ENCODE measurements at places on chromosomes 5 and 9.

GRCh38 chr5:42840842-42841567, 29.3 kb upstream of the SELENOP start:
- no peak for DNase-seq

GRCh38 chr5:16691731-16692130, 74.9 kb upstream of the RETREG1 start:
- DNase-seq = no peak

DNA sequence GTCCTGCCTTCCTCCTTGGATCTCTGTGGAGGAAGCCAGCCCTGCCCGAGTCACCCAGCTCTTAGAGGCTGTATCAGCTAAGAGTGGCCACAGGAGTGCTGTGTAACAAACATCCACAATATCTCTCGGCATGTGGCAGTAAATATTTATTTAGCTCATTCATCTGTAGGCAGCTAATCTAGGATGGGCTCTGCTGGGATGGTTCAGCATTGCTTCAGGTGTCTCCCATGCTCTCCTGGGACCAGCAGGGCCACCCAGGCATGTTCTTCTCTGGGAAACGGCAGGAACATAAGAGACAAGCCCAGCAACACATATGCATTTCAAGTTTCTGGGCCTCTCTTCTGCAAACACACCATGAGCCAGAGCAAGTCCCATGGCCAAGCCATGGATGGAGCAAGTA, 56.1 kb downstream of the HRH2 start:
- DNase-seq = no peak

GRCh38 chr9:124222918-124223720, 34.6 kb upstream of the NEK6 start:
- peak; percentile 71 for DNase-seq

GRCh38 chr9:91407580-91408318, 15.9 kb downstream of the NFIL3 start:
- no peak for DNase-seq

DNA sequence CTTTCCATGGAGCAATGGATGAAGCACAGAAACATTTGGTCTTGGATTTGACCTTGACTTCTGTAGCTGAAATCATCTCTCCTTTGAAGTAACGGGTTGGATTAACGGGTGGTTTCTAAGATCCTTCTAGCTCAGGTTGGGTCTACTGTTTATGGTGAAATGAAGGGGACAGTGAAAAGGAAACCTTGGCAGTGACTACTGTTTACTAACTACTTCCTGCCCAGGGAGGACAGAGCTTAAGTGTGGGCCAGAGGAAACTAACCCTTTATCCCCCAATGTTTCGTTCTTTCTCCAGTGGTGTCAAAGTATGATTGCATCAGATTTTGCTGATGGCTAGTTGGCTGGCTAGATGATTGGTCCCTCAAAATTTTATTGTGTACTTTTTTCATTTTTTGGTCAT, 22.2 kb downstream of the SKP2 start:
- DNase-seq = no peak

DNA sequence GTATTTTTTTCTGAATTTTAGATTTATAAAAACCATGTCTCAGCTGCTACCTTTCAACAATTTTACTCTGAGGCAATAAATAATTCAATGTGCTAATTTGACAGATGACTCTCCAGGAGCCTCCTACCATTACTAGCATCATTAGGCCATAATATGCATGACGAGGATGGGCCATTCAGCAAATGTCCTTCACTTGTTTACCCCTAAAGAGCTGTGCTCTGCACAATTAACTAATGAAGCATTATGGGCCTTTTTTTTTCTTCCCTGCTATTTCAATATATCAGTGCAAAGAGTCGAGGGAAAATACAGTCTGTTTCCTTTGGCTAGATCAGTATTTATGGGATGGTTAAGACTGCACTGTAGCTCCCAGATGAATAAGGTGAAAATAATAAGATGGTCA, 627.2 kb downstream of the ISL1 start:
- no peak for DNase-seq

DNA sequence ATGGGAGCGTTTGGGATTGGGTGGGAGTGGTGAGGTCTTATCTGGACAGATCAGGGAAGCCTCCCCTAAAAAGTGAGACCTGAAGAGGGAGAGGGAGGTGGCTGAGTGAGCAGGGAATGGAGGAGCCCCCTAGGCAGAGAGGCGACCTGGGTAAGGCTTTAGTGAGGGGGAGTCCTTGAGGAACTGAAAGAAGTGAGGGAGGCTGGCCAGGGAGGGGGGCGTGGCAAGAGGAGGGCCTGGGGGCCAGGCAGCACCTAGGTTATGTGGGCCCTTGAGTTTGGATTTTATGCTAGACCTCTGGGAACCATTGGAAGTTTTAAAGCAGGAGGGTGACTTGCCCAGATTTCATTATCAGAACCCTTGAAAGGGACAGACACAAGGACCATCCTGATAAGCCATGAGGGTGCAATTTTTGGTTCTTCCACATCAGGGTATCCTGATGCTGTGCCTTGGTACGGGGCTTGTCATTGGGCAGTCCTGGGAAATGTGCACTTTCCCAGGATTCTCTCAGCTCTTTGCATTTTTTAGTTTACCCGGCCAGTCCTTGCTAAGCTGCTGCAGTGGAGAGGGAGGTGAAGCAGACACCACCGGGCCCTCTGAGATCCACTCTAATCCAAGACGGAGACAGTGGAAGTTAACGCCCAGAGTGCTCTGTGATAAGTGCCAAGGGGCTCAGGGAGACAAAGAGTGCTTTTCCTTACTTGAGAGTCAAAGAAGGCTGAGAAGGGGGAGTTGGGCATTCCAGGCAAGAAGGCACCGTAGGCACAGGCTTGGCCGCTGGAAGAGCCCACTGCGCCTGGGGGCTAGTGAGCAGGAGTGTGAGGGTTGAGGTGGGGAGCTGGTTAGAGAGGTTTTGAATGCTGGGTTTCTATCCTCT, 16.1 kb downstream of the GSN start:
- DNase-seq = no peak

- no peak for DNase-seq
Observed at GRCh38 chr5:170974461-170974860, 112.6 kb downstream of the RANBP17 start.

DNA sequence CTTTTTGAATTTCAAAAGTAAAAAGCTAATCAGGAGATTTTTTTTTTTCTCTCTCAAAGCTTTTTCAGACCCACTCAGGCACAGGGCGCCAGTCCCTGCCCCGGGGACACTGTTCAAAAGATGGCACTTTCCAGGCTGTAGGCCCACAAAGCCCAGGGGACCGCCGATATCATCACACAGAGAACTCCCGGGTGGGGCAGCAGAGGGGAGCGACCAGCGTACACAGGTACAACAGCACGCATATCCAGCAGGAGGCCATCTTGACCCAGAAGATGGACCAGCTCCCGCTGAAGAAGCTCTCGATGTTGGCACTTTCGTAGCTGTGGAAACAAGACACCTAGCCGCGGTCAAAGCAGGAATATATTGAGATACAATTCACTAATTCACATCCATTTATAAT, 108.3 kb downstream of the THBS4 start:
- no peak for DNase-seq

GRCh38 chr9:101353683-101354082, 31.1 kb downstream of the BAAT start:
- no peak for DNase-seq

DNA sequence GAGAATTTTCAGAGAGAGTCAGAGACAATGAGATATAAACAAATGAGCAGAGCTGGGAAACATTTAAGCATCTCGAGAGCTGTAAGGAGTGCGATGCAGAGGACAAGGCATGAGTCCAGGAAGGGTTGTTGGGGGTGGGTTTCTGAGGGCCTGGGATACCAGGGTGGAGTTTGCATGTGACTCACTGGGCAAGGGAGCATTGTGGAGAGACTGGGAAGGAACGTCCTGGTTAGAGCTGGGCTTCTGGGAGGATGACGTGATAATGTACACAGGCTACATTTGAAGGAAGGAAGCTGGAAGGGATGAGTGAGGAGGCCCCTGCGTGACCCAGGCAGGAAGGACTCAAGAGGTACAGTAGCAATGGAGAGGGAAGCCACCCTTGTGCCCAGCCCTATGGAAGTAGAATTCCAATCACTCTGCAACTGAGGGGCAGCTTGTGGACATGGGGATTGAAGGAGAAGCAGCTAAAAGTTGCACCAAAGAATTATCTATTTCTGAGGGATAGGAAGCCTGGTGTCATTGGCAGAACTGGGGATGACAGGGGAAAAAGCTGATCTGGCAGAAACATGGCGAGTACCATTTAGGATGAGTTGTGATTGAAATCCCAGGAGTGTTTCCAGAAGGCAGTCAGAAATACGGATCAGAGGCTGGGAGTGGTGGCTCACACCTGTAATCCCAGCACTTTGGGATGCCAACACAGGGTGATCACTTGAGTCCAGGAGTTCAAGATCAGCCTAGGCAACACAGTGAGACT, 59.3 kb upstream of the AFAP1L1 start:
- DNase-seq = peak; percentile 99

DNA sequence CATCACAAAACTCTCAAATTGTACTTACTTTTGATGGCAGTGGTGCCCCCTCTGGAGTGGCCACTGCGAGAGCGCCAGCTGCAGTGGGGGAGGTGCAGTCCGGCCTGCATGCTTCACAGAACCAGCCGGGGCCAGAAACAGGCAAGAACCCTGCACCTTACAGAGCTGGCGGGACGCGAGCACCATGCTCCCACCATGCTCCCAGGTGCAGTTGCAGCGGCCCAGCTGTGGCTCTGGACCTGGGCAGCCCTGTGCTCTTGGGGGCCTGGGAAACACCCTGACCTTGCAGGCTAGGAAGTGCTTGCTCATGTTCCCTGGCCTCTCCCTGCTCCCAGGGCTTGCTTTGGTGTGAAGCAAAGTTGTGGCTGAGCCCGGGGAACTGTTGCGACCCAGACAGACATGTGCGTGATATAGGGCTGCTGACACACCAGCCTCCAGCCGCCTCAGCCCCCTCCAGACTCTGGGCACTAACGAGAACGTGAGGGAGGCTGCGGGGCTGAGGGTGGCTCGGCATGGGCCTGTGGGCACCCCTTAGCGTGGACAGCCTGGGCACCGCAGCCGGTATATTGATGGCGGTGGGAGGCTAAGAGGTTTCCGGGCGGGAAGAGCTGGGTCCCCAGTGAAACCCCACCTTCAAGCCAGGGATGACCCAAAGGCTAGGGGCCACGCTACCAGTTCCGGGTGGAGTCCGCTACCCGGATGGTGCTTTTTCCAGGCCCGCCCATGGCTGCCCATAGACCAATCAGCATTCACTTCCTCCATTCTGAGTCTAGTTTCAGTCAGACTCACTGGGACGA, 1809.9 kb upstream of the ACO1 start:
- peak; percentile 6 for DNase-seq

DNA sequence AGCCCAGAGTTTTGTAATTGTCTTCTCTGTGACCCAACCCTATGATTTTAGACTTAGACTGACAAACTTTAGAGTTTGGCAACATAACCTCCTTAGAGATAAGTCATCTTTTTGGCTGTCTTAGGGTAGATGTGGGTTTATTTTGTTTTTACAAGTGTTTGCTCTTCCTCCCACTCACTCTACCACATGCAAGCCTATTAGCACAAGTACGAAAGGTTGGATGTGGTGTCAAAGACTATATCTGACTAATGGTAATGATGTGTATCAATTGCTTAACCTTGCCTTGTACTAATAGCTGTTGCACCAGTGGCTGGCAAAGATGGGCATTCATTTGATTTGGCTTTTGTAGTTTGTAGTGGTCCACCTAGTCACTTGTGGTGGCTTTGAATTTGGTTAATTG, 46.5 kb downstream of the SLC25A46 start:
- DNase-seq = no peak

DNA sequence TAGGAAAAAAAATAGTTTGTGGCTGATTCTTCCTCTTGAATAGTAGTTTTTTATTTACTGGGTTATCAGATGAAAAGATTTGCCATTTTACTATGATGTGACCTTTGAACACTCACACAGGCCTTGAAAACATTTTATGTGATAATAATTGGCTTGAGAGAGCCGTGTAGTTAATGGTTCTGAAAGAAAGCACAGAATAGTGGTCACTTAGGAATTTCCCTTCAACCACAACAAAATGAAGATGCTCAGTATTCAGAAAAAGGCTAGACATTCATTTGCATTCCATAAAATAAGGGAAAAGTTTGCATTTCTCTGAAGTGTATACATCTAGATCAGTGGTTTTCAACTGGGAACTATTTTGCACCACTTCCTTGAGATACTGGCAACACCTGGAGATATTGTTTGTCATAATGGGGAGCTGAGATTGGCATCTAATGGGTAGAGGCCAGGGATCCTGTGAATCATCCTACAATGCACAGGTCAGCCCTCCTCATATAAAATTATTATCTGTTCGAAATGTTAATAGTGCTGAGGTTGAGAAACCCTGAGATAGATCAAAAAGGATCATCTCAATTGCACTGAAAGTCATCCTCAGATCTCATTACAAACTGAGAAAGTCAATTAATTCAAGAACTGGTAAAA, 446.4 kb upstream of the CCNG1 start:
- no peak for DNase-seq

GRCh38 chr9:122777935-122778627, 10.7 kb upstream of the OR5C1 start:
- peak; percentile 57 for DNase-seq

GRCh38 chr9:129714511-129715061, 38.3 kb downstream of the PTGES start:
- no peak for DNase-seq

DNA sequence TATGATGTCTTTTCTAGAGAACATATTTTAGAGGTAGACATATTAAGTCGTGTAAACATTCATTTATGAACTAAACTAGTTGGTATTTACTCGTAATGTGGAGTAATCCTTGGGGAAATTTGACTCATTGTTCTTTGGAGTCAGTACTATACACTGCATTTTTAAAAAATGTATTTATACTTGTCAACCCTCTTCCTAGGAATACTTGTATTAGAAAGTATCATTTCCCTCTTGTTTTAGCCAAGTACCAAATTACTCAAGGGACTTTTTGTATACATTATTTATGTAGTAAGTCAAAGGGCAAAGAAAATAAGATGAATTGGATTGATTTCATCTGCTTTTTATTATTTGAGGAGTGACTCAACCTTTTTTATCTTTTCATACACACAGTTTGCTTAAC, 248.1 kb upstream of the IZUMO3 start:
- DNase-seq = no peak

DNA sequence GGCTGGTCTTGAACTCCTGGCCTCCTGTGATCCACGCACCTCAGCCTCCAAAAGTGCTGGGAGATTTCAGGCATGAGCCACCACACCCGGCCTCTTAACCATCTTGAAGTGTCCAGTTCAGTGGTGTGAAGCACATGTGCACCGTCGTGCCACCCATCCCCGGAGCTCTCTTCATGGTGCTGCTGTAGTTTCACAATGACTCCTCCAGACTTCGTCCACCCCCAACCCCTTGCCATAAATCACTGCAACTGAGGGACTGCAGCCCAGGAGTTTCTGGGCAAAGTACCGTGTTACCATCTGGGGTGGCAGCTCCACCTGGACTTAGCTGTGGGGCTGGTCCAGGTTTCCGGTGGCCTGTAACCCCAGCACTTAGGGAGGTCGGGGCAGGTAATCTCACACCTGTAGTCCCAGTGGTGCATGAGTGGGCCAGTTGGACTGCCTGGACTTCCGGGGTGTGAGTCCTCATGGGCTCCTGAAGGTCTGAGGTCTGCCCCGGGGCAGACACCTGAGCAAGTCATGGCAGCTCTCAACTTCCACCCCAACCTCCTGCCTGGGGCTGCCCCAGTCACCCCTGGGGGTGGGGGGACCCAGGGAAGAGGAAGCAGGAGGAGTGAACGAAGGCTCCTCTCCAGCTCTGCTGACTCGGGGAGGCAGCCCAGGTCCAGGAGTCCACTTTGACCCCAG, 6.6 kb upstream of the N4BP3 start:
- DNase-seq = no peak

Measured in H4 (cell line).